ENCODE measurements at places on chromosomes 1 and 21.

DNA sequence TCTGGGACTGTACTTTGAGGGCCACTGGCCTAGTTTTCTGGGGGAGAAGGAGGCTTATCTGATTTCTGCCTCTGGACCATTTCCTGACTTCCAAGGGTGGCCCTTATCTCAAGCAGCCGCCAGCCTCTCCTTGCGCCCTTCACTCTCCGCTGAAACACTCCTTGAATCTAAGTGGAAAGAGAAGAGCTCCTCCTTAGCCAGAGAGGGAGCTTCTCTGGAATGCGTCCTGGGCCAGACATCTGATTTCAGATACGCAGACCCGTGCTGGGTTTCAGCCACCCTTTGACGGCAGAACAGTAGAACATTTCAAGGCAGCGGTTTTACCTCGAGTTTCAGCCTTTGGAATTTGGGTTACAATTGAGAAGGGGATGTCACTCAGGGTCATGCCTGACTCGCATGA is 308.0 kb downstream of the CAMTA1 start:
- no peak for DNase-seq

DNA sequence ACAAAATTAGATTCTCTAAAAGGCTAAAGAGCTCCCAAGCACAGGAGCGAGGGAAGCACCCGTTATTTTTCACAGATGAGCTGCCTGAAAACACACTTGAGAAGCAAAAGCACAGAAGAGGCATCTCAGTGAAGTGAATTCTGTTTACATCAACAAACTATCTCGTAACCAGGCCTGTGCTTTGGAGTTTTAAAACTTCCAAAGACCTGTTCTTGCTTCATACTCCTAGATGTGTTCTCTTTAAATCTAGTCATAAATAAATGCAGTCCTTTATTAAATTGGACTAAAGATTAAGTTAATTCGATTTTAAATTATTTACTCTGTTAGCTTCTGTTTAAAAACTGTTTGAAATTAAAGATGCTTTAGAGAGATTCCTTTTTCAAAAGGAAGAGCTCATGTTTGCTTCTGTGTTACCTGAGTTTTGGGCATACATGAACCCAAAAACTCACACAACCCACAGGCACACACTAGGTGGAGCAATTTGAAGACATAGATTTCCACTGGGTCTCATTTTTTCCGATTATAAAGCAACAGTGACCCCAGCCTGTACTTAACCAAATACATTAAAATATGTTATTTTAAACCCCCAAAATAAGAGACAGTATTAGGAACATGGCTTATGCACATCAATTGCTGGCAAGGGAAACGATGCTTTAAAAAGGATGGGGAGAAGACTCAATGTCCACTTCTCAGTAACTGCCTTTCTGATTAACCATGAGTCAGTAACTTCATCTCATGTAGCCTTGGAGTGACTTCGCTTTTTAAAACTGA is 648.2 kb downstream of the SMYD3 start:
- DNase-seq, result no peak

DNA sequence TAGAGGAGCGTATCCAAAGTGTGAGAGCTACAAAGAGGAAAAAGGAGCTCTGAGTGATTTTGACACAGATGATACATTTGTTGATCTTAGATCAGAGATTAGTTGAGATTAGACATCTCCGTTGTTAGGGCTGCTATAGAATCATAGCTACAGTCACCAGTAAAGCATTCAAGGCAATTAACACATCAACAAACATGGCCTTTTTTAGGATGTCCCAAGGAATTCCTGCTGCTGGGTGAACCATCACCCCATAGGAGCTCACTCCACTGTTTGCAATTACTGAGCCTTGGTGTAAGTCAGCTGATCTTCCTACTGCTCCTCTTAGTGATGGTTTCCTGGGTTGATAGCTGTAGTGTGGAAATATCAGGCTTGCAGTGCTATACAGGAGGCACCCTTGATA is 6.7 kb upstream of the RSRP1 start:
- no peak for DNase-seq

DNA sequence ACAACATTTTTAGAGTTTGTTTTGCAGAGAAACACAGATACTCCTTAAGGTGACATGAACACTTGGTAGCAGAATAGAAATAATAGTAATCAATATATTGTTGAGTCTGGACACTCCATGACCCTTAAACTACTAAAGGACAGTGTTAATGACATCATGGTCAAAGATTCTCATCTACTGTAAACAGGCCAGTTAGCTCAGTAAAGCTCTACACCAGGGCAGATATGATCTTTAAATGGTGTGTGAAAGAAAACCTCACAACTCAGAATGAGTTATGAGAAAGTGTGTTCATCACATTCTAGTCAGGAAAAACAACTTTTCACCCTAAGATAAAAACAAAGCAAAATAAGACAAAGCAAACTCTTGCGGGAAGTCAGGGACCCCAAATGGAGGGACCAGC is 58.1 kb upstream of the ADAMTS5 start:
- no peak for DNase-seq

GRCh38 chr21:33205476-33205875 is 24.3 kb upstream of the IFNAR2 start:
- no peak for DNase-seq

DNA sequence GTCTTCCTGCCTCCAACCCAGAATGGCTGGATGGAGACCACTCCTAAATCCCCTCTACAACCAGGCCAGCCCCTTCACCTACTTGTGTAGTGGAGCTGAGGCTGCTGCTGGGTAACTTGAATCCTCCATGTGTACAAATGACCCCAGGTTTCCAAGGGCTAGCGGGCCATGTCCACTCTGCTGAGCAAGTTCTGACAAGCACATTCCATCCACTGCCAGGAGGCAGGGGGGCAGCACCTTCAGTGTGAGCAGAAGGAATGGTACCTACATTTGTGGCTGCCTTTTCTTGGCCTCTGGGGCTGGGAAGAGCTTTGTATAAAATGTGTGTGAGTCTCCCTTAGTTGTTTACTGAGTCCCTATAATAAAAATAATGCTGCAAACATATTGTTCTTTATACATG is 14.5 kb downstream of the KIAA0040 start:
- no peak for DNase-seq

GRCh38 chr1:229030630-229031029 is 240.3 kb upstream of the RAB4A start:
- DNase-seq, result no peak

- no peak for DNase-seq
These were observed 39.1 kb upstream of the ECE1 start for GRCh38 chr1:21329209-21329844.

GRCh38 chr21:44820851-44821250 is 3.0 kb upstream of the SUMO3 start:
- no peak for DNase-seq

GRCh38 chr1:181133441-181133951 is 45.0 kb downstream of the IER5 start:
- no peak for DNase-seq

- DNase-seq, result no peak
These were observed 50.8 kb downstream of the CAPN9 start for GRCh38 chr1:230797942-230798365.

DNA sequence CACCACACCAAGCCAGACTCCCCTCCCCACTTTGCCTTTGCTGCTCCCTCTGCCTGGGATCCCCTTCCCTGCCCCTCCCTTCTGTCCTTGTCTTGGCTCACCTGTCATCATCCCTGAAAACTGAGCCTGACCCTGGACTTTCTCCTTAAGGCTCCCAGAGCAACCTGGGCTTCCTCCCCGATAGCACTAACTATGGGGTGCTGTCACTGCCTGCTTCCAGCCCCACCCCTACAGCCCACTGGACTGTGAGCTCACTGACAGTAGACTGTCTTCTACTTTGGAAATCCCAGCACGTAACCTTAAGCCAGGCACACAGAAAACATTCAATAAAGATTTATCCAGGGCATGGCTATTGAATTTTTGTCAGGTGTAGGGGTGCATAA is 9.5 kb upstream of the CSF1 start:
- DNase-seq, result no peak

DNA sequence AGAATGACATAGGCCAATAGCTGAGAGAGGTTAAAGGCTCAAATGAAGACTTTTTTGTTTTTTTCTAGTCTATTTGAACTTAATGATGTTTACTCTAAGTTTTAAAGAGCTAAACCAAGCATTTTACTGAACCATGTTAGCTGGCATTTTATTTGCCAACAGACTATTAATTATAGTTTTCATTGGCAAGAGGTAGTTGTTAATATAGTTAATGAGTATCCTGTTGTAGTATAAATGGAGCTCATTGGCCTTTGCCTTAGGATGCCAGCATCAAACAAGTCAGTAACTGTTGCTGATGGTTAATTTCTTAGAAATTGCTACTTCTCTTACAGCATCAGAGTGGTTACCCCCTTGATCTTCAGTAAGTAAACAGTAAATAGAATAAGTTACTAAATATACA is 339.0 kb upstream of the B3GALT2 start:
- no peak for DNase-seq

- DNase-seq, result no peak
These were observed 27.5 kb downstream of the KCND3 start for GRCh38 chr1:111961773-111962565.

GRCh38 chr1:206809504-206810084 is 37.3 kb upstream of the IL10 start:
- DNase-seq, result no peak

GRCh38 chr1:89843273-89844130 is 22.7 kb downstream of the LRRC8D start:
- DNase-seq, result peak; percentile 75

- no peak for DNase-seq
These were observed 126.2 kb downstream of the RASAL2 start for GRCh38 chr1:178220094-178220493.

- DNase-seq, result no peak
These were observed 12.1 kb downstream of the TTC34 start for GRCh38 chr1:2789164-2789985.

DNA sequence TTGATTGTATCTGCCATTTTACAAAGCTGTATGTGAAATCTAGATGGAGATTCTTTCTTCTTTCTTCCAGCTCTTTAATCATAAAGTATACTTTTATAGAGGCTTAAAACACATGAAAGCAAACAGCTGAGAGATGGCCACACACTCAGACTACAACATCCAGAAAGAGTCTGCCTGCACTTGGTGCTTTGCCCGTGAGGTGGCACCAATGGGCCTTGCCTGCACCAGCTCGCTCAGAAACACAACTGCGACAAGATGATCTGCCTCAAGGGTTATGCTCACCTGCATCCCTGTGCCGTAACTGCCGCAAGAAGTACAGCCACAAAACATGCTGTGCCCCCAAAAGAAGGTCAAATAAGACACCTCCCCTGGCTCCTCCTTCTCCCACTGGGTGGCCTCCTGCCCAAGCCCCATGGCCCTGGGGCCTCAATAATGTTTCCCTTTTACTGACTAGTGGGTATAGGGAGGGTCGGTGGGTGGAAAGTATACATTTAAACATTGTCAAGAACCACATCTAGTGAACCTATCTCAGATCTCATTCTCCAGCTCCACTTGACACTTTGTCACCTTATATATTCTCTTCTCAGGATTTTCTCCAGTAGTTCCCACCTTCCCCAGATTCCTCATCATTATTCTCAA is 66.7 kb upstream of the ANGPTL3 start:
- no peak for DNase-seq

GRCh38 chr1:158286941-158287346 is 2.8 kb upstream of the CD1C start:
- no peak for DNase-seq

GRCh38 chr1:198346178-198346577 is 189.4 kb downstream of the NEK7 start:
- no peak for DNase-seq

- no peak for DNase-seq
These were observed 2.4 kb downstream of the GABRD start for GRCh38 chr1:2021550-2021949.

GRCh38 chr1:200837931-200838571 is 34.7 kb upstream of the GPR25 start:
- DNase-seq, result no peak

- DNase-seq, result no peak
These were observed 11.3 kb upstream of the RAB29 start for GRCh38 chr1:205786601-205787000.

DNA sequence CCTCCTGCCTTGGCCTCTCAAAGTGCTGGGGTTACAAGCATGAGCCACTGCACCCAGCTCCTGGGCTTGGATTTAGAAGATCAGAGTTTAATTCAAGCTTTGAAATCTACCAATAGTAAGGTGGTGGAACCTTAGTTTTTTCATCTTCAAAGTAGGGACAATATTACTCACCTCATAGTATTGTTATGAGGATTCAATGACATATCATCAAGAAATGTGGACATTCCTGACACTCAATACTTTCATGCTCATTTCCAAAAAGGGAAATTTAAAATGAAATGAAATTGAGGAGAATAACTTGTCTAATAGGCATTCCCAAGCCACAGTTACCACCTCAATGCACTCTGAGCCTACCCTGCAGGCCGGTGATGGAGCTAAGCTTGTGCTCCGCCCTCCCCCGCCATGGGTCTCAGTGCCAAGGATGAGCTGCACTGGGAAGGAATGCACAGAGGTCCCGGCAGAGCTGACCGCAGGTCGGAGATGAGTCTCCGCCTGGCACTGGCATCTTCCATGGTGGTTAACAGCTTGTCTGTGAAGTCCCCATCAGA is 56.5 kb upstream of the BCAR3 start:
- no peak for DNase-seq

GRCh38 chr1:30816211-30817076 is 58.9 kb upstream of the LAPTM5 start:
- no peak for DNase-seq

DNA sequence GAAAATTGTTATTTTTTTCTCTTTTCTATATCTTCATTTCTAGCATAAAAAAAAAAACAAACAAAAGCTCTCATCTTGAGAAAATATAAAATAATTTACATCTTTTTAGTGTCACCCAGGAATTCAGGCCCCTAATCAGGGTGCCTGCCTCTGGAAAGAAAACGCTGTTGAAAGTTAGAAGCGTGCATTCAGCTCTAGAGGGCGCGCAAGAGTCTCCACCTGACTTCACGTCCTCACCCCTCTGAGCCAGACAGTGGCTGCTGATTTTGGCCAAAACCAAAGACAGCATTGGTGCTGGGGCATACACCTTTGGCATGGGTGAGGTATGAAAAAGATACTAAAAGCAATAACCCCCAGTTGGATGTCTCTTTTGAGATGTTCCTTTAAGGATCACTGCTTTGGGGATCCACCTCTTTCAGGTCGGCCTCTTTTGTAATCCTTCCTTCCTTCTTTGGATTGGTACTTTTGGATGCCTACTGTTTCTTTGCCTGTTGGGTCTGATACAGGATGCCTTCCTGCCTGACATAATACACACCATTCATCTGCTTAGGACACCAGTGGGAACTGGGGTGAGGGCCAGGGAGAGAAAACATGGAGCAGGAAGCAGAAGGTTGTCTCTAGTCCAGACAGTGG is 77.6 kb upstream of the CHRM3 start:
- DNase-seq, result no peak

GRCh38 chr1:197799271-197799670 is 24.0 kb upstream of the DENND1B start:
- DNase-seq, result no peak

GRCh38 chr1:39086865-39087409 is 60.8 kb downstream of the NDUFS5 start:
- no peak for DNase-seq

GRCh38 chr1:89547563-89548116 is 23.0 kb downstream of the LRRC8B start:
- no peak for DNase-seq
